ENCODE measurements at places on chromosomes 12 and 14.

GRCh38 chr12:1572731-1573130, 21.6 kb downstream of the FBXL14 start:
- no peak for DNase-seq

- DNase-seq = no peak
Measured at GRCh38 chr12:94208622-94208966, 60.2 kb downstream of the PLXNC1 start.

DNA sequence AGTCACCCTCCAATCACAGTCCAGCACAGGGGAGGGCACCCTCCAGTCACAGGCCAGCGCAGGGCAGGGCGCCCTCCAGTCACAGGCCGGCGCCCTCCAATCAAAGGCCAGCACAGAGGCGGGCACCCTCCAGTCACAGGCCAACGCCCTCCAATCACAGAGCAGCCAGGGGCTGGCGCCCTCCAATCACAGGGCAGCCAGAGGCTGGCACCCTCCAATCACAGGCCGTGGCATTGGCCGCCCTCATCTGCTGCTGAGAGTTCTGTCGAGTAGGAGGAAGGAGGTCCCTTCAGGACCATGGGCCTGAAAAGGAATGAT, 26.6 kb downstream of the DDX51 start:
- DNase-seq = no peak

DNA sequence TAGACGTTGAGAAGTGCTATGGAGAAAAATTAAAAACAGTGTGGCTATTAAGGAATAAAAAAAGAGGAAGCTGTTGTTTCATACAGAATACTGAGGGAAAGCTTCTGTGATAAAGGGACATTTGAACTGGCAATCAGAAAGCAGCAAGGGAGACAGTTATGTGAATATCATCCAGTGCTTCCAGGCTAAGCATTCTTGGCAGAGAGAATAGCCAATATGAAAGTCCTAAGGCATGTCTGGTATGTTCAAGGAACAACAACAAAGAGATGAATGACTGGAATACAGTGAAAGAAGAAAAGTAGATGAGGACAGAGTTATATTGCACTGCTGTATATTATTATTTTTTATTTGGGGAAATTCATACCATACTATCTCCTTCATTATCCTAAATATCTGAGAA, 23.9 kb downstream of the SCAF11 start:
- DNase-seq = peak; percentile 51

DNA sequence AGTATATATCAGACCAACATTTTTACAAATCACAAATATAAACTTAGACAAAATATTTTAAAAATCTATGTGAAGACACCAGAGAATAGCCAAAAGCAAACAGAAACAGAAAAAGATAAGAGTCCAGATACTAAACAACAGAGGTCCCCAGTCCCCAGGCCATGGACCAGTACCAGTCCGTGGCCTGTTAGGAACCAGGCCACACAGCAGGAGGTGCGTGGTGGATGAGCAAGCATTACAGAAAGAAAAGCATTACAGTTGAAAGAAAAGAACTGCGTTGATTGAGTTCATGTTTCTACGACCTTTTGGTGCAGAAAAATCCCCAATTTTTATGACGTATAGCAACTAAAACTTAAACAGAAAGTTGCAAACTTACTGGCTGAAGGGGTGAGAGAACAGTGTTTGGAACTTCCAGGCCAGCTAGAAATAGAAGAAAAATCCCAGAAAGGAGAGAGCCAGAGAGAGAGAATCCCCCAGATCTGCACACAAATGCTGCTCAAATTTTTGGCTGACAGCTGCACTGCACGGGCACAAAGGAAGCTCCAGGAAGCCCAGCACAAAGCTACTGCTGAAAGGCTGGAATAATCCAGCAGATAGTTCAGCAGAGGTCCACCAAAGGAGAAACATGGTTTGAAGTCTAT, 159.6 kb upstream of the C14orf180 start:
- DNase-seq = no peak

DNA sequence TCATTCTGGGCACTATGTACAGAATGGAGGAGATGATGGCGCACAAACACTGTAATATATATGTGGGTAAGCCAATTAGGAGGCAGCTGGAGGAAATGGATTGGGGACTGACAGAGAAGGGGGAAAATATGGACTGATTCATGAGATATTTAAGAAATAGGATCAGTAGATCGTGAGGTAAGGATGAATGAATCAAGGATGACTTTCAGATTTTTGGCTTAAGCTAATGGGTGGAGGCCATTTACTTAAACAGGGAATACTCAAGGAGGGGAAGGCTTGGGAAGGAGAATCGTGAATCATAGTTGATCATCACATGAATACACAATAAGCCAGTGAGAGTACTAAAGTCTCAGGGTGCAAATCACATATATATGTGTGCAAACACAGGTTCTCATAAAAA, 11.2 kb upstream of the GNPNAT1 start:
- no peak for DNase-seq

GRCh38 chr14:24321212-24321975, 10.1 kb downstream of the LTB4R start:
- no peak for DNase-seq

- no peak for DNase-seq
Measured at GRCh38 chr12:86283620-86284019, 27.4 kb upstream of the MGAT4C start.

DNA sequence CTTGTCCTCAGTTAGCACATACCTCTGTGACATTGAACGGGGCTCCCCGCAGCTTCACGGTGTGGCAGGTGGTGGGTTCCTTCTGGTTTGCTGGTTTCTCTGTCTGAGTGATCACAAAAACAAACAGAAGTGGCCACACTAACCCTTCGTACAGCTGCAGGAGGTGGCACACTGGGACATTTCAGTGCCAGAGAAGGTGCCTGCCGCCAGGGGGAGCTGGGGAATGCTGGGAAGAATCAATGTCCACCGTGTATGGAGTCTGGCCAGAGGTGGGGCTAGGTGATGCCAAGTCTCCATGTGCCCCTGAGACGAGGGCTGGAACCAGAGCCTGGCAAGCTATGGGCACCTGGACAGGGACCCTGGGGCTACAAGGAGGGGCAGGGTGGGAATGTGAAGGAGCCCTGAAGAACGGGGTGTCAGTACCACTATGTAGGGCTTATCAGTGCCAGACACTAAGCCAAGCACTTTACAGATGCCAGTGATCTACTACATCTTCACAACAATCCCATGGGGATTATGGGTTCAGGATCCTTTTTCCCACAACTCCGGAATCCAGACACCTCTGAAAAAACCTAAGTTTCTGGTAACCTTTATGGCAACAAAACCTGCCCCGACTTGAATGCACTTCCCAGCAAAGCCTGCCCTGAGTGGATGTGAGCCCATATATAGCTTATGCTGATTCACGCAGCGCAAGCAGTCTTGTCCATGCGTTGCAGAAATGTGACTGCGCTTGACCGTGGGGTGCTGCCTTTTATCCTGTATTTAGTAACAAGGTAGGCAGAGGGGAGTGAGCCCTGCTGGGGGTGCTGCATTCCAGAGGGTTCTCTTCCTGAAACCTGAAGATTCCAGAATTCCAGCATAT, 10.8 kb downstream of the RBM19 start:
- DNase-seq = peak; percentile 71

GRCh38 chr14:73293782-73294781, 56.8 kb downstream of the PAPLN start:
- peak; percentile 19 for DNase-seq

GRCh38 chr12:62774794-62775193, 160.2 kb downstream of the PPM1H start:
- DNase-seq = no peak

DNA sequence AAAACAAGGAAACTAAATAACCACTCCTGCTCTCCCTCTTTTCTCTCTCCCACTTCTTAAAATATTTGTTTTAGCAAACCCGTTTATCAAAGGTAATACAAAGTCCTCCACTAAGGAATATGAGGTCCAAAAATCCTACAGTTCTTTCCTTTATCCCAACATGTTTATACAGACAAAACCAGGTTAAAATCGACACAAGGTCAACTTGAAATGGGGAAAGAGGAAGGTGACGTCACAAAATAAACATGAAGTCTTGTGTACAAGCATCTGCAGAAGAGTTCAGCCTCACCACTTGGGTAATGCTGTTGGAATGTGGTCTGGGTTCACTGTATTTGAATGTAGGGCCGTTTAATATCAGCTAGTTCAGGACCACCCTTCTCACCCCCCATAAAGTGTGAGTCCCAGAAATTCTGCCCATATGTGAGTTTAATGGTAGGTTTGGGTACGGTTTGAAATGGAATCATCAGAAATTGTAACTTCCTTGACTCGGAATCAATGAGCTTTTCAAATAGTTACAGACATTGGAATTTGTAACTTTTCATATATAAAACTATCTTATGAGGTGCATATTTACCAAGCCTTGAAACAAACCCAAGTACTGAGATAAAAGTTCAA, 120.0 kb upstream of the SLC38A2 start:
- DNase-seq = no peak

GRCh38 chr12:46686267-46686942, 139.4 kb downstream of the SLC38A4 start:
- no peak for DNase-seq

GRCh38 chr12:77847060-77847541, 16.4 kb downstream of the NAV3 start:
- DNase-seq = no peak

GRCh38 chr12:123836292-123836691, 74.2 kb downstream of the DNAH10 start:
- no peak for DNase-seq

- DNase-seq = peak; percentile 89
Measured at GRCh38 chr12:124388679-124389137, 93.8 kb downstream of the RFLNA start.

DNA sequence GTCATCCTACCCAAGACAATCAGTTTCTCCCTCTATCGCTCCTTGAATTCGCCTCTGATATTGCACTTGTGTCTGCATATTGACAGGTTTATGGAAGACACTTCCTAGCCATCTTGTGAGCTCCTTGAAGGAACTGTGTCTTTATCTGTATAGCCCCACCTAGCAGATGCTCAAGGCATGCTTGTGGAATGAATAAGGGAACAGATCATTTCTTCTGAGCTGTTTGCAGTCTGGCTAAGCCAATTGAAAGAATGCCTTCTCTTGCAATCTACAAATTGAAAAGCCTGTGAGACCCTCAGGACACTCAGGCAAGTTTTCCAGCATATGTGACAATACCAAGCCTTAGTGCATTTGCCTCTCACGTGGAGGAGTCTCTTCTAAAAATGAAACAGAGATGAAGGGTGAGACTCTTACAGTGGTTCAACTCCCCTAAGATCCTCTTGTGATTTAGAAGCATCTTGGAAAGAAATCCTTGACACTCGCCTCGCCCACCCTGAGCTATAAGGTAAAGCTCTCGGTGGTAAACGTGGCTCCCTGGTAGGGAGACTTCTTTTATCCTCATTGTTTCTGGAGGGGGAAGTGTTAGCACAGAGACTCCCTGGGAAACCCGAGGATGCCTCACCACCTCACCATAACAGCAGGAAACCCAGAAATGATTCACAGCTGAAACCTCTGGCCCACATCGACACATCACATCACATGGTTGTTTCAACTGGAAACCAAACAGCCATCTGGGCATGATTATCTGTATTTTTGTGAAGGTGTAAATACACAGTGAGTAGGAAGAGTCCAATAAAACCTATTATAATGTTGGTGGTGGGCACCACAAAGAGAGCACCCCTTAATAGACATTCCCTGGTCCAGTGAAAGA, 112.3 kb upstream of the BCL2L14 start:
- DNase-seq = peak; percentile 90

DNA sequence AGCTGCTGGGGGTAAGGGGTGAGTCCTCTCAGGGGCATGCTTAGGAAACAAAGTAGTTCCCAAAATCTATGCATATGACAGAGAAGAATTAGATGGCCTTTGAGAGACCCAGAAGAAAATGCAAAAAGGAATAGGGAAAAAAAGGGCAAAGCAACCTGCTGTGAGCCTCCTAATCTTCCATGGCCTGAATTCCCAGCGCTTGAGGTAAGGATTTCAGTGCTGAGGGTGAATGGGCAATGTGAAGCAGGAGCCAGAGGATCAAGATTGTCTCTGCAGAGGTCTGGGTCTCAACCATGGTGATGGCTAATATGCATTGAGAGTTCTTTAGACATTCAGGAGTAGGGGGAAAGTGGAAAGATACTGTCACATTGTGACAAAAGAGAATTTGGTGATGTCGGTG, 31.5 kb downstream of the GPR65 start:
- DNase-seq = no peak

DNA sequence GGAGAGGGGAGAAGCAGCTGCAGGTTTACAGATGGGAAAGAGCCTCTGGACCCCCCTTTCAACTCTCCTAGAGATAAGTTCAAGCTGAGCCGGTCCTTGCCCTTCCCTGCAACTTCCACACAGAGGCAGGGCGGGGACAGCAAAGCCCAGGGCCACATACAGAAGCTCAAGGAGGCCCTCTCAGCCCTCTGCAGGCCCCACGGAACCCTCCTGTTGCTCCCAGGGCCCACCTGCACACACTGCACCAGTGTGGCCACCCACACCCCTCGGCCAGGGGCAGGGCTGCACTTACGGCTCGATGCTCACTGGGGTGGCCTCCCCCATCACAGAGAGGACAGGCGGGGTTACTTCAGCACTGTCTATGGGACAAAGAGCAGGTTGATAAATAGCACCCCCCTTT, 13.0 kb upstream of the PNMA1 start:
- no peak for DNase-seq

DNA sequence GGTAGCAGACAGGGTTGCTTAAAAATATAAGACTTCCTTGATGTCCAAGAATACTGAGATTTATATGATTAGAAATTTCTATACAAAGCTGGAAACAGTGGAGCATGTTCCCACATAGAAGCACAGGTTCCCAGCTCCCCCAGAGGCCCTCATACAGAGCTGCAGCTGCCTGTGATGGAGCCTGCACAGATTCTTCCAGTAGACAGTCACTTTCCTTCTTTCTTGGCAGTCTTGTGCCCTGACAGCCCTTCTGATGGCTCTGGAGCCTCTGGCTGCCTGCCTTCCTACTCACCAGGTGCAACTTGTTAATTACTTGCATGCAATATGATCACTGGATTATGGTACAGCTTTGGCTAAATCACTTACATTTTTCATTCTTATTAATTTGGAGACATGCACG, 44.4 kb downstream of the BICD1 start:
- DNase-seq = no peak

- no peak for DNase-seq
Measured at GRCh38 chr12:123075087-123075645, 75.7 kb downstream of the PITPNM2 start.

GRCh38 chr12:2737656-2738241, 57.0 kb upstream of the FKBP4 start:
- DNase-seq = no peak

- no peak for DNase-seq
Measured at GRCh38 chr12:6982532-6982931, 11.8 kb downstream of the EMG1 start.

DNA sequence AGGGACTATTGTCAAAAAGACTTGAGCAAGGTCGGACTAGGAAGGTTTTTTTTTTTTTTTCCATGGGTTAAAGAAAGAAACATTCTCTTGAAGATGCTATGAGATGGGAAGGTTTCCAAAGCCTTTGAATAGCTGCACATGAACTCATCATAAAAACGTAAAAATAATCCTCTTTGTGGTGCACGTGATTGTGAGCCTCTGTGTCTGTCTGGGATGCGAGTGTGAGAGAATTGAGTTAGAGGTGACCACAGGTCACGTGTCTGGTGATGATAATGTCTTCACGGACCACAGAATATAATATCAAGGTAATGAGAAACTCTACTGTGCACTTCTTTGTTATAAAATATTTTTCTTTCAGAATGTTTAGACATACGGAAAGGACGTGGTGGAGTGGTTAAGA, 24.3 kb upstream of the ADGRD1 start:
- DNase-seq = no peak

GRCh38 chr12:76143343-76144244, 59.1 kb upstream of the NAP1L1 start:
- no peak for DNase-seq

GRCh38 chr12:49750027-49750995, 9.0 kb downstream of the TMBIM6 start:
- no peak for DNase-seq

GRCh38 chr14:56004786-56005185, 113.4 kb upstream of the PELI2 start:
- no peak for DNase-seq

All from SJSA1 (cell line).